ENCODE measurements at places on chromosomes 7 and 10.

GRCh38 chr7:40595832-40596231 is 461.0 kb downstream of the SUGCT start:
- DNase-seq = no peak

DNA sequence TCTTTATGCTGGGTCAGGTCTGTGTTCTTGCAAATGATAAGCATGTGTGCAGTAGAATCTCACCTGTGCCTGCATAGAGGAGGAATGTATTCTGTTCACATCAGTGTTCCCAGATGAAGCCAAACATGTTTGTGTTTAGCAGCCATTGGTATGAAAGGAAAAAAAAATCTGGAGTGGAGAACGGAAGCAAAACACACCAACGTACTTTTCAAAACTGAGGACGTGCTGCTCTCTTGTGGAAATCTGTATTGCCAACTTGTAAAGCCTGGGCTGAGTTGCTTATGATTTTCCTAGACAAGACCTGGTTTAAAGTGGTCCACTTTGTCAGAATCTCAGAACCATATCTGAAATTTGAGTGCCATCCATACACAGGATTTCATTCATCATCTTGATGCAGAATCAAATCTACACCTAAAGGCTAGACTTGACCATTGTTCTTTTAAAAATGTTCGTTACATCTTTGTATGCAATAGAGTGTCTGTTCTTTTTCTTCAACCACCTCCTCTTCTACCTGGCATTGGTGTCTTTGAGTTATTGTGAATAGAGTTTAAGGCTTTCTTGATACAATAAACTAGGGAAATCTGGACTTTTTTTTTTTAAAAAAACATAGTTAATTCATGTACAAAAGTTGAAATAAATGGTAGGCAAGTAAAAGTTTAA is 367.7 kb downstream of the PHF14 start:
- peak; percentile 15 for DNase-seq

DNA sequence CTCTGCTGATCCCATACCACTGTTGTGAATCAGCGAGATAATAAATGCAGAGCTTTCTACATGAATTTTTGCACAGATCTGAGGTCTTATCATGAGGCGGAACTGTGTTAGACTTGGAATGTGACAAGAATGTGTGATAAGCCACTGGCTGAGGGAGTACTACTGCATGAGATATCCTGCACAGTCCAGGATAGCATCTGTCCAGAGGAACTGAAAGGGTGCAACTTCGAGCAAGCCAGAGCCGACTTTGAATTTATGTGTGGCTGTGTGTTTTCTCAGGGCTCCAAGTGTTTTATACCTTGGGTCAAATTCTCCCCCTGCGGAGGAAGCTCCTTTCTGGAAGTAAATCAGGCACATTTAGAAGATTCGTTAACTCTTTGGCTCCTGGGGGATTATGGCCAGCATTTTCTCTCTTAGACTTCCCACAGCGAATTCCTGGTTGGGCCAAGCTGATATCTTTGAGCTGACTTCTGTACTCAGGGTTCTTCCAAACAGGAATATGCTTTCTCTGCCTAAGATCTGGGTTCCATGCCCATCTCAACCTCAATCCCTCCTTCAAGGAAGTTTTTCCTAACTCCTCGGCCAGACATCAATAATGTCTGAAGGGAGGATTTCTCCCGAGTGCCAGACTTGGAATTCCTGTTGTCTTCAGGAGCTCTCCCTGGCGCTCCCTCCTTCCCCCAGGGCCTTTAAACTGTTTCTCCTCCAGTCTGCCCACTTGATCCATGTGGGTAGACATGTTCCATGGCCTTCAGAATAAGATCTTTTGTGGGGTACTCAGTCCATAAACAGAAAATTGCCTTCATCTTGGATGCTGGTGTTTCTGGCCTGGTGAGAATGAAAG is 2.5 kb upstream of the MEST start:
- no peak for DNase-seq

DNA sequence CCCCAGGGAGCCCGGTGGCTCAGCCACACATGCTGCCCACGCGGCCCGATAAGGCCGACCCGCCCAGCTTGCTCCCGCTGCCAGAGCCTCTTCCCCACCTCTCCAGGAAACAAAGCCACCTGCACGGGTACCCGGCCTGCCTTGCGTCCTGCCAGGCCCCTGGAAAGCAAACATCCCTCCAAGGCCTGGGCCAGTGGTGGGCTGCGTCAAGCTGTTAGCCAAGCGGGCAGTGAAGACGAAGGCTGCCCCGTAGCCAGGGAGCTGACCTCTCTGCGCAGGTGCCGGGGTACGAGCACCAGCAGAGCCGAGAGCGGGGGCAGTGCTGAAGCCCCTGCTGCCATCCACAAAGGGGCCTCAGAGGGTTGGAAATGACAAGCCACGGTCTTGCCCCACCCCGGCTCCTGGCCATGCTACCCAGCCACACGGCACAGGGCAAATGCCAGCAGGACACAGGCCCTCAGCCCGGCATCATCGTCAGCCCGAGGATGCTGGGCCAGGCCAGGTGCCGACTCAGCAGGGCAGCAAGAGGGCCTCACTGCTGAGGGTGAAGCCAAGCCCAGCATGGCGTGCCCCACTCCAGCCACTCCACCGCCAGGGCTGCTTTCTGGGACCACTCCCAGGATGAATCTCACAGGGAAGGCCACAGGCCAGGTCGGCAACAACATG is 140.0 kb downstream of the PTPRN2 start:
- no peak for DNase-seq

- DNase-seq = no peak
Measured at GRCh38 chr10:80472234-80473095, 18.4 kb downstream of the TSPAN14 start.

DNA sequence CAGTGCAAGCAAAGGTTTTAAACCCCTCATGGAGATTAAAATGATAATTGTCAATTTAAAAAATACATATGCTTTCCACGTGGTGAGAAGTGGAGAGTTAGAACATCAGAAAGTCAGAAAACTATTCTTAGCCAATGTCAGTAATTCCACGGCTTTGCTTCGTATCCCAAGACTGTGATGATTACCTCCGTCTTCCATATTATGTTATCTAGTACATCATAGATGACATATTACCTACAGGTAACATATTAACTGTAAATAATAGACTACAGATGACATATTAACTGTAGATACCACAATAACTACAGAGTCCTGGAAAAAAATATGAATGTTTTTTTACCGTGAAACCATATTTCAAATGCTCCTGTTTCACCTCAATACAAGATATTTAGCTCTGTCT is 579.4 kb upstream of the PFKP start:
- DNase-seq = no peak

- DNase-seq = no peak
Measured at GRCh38 chr7:10634239-10634638, 339.4 kb upstream of the PHF14 start.

DNA sequence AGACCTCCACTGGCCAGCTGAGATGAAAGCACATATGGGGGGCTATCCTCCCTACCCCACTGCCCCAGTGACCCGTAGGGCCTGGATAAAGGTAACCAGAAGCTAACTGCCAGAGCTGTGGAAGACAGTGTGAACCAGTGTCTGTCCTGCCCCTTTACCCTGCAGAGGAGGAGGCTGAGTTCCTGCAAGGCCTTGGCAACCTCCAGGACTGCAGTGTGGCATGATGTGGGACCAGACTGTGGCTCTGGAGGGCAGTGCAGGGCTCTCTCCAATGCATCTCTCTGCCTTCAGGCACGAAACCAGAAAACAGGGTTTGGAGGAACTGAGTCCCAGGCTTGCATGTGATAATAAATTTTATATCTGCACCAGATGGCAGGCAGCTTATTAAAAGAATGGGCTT is 93.1 kb downstream of the EPC1 start:
- no peak for DNase-seq

- no peak for DNase-seq
Measured at GRCh38 chr10:26528048-26528447, 89.9 kb downstream of the APBB1IP start.

Data from NCI-H2081 treated with DMSO at 0.1 percent for 48 hours (cell line).